ENCODE measurements at places on chromosomes 6 and 20. TPM values are rescaled to one million over a fixed set of nuclear protein-coding genes. Genes with fewer than 3 reads are reported as not detected.

TBP gene
- total RNA-seq: 12.2 TPM

DNA sequence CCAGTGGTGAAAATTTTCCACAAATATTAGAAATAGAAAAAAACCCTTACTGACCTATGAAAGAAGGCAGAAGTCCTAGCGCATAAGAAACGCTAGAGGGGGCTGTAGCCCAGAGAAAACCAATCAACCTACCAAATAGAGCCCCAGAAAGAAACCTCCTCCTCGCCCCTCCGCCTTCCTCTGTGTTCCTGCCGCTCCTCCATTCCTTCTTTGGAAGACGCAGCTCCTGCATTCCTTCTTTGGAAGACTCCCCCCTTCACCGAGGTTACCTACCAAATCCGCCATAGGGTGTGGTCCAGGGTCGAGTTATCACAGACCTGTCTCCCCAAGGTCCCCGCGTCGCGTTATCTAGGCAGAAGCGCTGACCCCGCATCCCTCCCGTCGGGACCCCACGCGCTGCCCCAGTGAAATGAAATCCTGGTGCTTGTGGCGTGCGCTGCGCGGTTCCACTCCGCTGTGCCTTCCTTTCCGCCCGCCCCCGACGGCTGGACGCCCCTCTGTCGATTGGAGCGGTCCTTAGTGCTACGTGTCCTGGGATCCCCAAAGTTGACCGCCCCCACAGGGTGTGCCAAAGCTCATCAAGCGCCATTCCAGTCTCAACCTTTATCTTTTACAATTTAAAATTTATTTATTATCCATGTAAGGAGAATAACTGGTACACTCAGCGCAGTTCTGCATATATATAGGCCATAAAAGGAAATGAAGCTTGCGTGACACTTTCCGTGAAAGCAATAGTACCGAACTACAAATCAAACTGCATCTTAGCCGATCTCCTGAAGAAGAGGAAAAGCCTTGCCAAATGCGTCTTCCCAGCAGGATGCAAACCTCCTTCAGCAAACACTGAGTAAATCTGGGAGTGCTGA lies 13.0 kb downstream of the RPP21 start:
- peaks cover 53% of the 10 kb centered on the region for H3K27me3 ChIP-seq
- no peaks in the 10 kb centered on the region for H3K36me3 ChIP-seq
- H3K27ac ChIP-seq: no peak overlapping the region

DNA sequence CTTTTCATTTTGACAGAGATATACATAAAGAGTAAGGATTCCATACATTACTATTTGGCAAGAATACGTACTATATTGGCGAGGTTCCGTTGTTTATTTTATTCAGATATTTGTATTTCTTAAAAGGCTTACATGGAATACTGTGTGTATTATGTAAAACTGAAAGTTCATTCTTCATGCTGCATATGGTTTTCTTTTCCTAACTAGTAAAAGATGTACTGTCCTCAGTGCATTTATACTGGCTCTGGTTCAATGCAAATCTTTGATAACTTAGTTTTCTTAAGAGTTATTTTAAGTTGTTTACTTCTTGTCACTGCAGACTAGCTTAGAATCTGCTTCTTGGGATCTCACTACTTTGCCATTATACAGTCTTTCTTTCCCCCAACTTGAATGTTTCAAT lies 42.0 kb downstream of the ADGRB3 start:
- no peak overlapping the region for H3K27ac ChIP-seq
- H3K27me3 ChIP-seq: no peaks in the 10 kb centered on the region
- H3K4me3 ChIP-seq: no peak overlapping the region
- no peaks in the 10 kb centered on the region for H3K4me1 ChIP-seq
- DNase-seq: no peak
- no peaks in the 10 kb centered on the region for H3K36me3 ChIP-seq

- H3K4me1 ChIP-seq: no peaks in the 10 kb centered on the region
- no peaks in the 10 kb centered on the region for H3K27me3 ChIP-seq
- no peak overlapping the region for H3K4me3 ChIP-seq
- H3K36me3 ChIP-seq: peaks cover 3% of the 10 kb centered on the region
Measured at GRCh38 chr20:43537921-43538877, 20.6 kb upstream of the SGK2 start.
